ENCODE measurements at places on chromosomes 5 and 9.

DNA sequence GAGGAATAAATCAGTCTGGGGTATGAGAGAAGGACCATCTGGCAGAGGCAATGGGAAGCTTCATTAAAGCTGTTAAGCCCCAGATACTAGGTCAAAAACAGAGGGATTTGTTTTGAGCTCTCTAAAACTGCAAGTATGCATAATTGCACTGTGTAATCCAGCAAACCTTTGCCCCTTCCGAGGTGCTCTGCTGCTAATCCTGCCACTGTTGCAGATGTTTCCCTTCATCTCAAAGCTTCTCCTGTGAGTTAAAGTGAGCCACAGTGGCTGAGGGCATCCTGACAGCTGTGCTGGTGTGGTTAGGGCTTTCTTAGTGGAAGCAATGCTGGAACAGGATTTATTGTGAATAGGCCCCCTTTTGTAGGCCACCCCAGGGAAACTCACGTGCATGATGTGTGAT, 160.3 kb upstream of the TRPC7 start:
- no peak for DNase-seq

DNA sequence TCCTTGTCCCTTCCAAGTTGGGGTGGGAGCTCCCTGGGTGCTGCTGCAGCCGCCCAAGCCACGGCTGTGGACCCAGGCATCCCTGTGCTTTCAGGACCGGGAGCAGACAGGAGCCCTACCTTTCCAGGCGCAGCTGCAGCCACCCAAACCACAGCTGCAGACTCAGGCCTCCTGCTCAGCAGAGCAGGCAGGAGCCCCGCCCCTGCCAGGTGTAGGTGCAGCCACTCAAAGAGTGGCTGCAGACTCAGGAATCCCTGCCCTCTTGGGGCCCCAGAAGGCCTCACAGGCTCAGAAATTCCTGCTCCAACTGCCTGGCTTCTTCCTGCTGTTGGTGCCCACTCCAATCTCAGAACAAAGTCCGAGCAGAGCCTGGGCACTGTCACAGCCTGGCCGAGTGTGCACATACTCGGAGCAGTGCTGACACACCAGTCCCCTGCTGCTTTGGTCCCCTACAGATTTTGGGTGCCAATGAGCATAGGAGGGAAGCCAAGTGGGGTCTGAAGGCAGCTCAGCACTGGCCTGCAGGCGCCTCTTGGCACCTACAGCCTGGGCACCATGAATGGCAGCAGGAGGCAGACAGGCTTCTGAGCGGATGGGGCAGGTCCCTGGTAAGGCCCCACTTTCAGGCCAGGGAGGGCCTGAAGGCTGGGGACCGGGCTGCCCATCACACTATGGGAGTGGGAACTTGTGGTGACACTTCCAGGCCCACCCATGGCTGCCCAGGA, 6.0 kb upstream of the TESK1 start:
- DNase-seq, result no peak

DNA sequence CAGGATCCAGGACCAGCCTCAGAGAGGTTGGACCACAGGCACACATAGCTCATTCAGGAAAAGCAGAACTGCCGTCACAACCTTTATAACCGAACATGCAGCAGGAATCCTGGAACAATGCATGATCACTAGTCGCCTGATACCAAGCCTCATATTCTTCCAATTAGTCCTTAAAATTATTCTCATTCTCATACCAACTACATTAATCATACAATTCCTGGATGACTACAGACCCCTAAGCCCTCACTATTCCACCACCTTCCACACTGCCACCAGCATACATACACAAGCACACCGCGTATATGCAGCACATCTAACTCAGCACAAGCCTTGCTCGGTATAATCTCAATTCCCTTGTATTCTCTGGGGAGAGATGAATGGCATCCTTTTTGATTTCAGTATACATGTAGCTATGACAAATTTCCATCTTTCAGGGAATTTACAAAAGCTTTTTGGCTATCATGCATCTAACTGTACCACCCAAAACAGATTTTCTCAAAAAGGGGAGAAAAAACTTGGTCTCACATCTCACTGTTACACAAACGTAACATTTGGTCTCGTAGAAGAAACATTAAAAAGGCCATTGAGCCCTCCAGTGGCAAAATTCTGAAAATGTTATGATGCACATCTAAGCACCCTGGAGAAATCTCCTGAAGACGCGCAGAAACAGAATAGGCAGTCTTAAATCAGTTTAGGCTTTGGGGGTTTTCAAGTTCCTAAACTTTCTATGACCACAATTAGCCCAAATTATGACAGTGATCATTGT, 46.2 kb downstream of the MCTP1 start:
- DNase-seq, result peak; percentile 61

GRCh38 chr5:178297751-178298150, 65.1 kb upstream of the PHYKPL start:
- no peak for DNase-seq

Measured in fibroblast of upper back skin (primary cell).